ENCODE measurements at places on chromosomes 11 and 22.

- DNase-seq, result peak; percentile 55
These were observed 171.7 kb downstream of the DBX1 start for GRCh38 chr11:19988598-19988997.

GRCh38 chr22:19744350-19745006, 16.1 kb upstream of the TBX1 start:
- no peak for DNase-seq

GRCh38 chr11:17739945-17740338, 5.4 kb downstream of the KCNC1 start:
- DNase-seq, result no peak

DNA sequence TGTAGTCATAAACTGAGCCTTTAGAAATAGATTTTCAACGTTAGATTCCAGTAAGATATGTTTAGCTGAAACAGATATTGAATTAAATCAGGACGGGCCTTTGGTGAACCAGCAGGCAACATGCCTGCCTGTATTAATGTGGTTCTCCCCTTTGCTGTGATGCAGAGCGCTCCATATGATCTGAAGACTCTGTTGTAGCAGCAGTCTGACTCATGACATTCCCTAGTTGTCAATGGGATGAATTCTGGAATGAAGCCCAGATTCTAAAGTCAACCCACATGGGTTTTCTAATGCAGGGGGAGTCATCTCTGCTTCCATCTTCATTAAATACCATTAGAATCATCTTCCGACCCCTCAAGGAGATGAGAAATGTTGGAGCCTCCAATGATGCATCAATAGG, 864.5 kb downstream of the NTM start:
- DNase-seq, result no peak

GRCh38 chr11:45156741-45157140, 10.3 kb downstream of the PRDM11 start:
- no peak for DNase-seq

- no peak for DNase-seq
These were observed 68.5 kb upstream of the CSNK2A3 start for GRCh38 chr11:11421509-11421908.

DNA sequence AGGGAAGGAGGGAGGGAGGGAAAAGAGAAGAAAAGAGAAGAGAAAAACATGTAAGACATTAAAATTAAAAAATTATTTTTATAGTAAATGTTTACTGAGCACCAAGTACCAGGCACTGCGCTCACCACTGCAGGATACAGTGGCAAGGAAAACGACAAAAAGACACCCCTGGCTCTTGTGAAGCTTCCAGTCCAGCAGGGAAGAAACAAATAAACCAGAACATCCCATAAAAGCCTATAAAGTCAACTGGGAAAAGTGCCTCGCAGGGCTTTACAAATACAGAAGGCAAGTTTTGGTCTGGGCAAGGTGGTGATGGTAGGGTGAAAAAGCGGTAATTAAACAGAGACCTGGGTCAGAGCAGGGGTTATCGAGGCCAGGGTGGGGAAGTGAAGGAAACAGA, 33.6 kb downstream of the LARGE1 start:
- DNase-seq, result no peak

DNA sequence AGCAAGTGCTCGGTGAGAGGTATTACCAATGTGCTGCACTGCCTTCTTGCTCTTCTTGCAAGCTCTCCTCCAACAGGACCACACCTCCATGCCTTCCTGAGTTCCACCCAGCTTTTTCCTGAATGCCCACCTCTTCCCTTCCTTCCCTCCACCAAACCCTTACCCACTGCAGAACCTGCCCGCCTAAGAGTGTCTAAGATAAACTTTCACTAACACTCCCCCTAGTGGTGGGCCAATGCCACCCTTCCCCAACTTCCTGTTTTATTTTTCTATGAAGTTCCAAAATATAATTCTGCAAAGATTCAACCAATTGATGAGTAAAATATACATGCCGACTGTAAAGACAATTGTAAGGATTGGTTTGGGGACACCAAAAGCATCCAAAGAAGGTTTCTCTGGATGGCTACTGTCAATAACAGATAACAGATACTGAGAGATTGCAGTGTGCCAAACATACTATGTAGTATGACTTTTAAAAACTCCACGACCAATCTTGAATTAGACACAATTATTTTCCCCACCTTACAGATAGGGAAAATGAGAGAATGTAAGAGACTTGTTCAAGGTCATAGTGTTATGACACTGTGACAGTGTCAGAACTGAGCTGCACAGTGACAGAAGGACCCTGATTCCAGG, 38.6 kb upstream of the BMAL1 start:
- DNase-seq, result peak; percentile 5

DNA sequence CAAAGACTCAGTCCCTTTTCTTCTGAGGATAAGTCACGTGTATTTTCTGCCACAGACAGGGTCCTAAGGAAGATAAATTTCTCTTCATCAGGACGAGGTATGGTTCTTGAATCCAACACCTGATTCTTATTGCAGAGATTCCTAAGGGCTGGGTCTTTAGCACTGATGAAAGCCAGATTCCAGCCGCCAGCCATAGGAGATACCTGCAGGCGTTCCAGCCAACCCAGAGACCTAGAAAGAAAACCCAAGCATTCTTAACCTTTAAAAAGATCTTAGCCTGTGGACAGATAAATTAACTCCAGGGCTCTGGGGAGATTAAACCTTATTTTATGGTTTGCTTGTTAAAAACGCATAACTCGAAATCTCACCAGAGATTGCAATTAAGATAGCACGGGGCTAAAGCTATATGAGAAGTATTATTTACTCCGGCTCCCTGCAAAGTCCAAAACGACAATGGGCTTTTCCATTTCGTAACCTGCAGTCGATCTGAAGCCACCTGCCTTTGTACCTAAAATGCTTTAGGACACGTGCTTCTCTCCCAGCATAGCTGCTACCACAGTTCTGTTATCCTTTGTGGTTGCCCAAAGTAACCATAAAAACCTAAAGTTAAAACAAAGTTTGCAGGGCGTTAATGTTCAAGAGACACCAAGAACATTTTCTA, 104.5 kb downstream of the NXPE2 start:
- DNase-seq, result no peak

DNA sequence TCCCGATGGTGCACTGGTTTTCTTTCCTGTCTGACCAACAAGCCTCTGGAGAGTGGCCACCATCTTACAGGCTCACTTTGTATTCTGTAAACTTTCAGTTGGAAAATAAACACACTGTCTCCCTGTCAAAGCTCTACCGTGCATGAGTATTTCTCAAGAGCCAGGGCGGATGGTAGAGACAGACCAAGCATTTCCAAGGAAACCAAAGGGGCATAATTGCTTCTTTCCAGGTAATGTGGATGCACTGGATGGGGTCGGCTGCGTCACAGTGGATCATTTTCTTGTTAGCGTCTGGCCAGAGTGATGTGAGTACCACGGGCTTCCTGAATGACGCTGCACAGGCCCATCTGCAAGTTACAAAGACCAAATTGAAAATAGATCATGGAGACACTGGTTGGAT, 5.1 kb upstream of the SEZ6L start:
- DNase-seq, result no peak

- DNase-seq, result no peak
These were observed 173.6 kb upstream of the CCDC90B start for GRCh38 chr11:83459798-83460197.

DNA sequence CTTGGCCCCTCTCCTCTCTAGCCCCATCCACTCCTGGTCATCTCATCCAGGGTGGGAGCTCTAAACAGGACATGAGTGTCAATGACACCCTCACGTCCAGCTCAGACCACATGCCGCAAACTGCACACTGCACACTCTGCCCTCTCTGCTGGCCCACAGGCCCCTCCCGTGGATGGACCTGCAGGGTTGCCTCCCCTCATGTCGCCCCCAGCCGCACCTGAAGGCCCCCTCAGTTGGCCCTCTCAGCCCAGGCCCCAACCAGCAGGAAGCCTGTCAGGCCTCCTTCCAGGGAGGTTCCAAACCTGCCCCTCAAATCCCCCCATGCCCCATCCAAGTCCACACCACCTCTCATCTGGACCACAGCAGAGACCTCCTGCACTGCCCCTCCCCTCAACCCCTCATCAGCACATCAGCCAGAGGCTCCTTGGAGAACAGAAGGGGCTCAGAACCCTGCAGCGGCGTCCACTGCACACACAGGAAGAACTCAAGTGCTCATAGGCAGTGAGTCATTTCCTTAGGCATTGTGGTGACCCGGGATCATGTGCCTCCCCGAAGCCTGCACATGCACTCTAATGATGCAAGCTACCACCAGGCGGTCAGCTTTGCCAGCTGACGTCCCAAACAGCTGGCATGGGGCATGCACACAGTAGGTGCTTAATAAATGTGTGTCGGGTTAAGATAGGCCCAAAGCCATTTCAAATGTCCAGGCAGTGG, 12.9 kb upstream of the CDKN1C start:
- DNase-seq, result no peak

DNA sequence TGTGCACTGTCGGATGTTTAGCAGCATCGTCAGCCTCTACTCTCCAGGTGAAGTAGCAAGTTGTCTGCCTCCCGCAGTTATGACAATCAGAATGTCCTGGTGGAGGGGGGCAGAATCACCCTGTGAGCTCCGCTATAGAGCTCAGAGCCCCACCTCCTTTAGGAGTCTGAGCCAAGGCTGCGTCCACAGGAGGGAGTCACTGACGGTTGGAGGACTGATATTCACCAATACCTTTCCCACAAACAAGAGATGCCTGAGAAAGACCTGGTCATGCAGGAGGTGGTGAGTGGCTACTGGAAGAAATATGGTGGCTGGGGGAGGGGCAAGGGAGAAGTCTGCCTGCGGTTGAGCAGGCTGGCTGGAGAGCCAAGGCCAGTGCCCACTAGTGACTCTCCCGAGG, 41.7 kb upstream of the ADA2 start:
- DNase-seq, result no peak

GRCh38 chr11:131925829-131926228, 555.4 kb downstream of the NTM start:
- no peak for DNase-seq

- no peak for DNase-seq
These were observed 8.3 kb downstream of the NDUFV1 start for GRCh38 chr11:67614730-67615714.

- DNase-seq, result no peak
These were observed 3.8 kb upstream of the EHD1 start for GRCh38 chr11:64882243-64882642.

- DNase-seq, result no peak
These were observed 116.5 kb downstream of the PTPRJ start for GRCh38 chr11:48096588-48097525.

- no peak for DNase-seq
These were observed 25.5 kb downstream of the CTTN start for GRCh38 chr11:70423523-70424505.

DNA sequence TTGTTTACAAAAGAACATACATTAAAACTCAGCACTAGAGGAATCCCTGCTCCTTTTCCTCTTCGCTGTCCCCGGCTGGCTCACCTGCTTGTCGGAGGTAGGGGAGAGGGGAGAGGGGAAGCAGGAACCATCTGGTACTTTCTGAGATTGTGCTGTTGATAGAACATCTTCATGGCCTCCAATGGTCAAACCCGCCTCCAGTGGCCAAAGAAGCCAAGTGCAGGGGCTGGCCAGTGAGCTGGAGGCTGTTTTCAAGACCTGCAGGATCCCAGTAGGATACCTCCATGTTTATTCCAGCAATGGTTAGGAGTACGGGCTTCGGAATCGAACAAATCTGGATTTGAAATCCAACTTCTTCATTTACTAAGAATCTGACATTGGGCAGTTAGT, 92.6 kb downstream of the PKNOX2 start:
- DNase-seq, result no peak

DNA sequence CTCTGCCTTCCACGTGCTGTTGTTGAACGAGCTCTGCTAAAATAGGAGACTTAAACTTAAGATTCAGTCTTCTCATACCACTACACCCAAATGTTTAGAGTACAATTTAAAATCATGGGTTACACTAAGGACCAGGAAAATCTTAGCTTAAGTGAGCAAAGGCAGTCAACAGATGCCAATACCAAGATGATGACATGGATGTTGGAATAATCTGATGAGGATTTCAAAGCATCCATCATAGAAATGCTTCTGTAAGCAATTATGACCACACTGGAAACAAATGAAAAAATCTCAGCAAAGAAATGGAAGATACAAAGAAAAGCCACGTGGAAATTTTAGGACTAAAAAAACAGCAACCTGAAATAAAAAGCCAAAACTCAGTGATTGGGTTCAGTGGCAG, 109.8 kb downstream of the ATXN10 start:
- no peak for DNase-seq

All from C1 segment of cervical spinal cord (tissue), 14 donors.